GM12891 (cell line): ENCODE measurements at places on chromosomes 5 and 9.

DNA sequence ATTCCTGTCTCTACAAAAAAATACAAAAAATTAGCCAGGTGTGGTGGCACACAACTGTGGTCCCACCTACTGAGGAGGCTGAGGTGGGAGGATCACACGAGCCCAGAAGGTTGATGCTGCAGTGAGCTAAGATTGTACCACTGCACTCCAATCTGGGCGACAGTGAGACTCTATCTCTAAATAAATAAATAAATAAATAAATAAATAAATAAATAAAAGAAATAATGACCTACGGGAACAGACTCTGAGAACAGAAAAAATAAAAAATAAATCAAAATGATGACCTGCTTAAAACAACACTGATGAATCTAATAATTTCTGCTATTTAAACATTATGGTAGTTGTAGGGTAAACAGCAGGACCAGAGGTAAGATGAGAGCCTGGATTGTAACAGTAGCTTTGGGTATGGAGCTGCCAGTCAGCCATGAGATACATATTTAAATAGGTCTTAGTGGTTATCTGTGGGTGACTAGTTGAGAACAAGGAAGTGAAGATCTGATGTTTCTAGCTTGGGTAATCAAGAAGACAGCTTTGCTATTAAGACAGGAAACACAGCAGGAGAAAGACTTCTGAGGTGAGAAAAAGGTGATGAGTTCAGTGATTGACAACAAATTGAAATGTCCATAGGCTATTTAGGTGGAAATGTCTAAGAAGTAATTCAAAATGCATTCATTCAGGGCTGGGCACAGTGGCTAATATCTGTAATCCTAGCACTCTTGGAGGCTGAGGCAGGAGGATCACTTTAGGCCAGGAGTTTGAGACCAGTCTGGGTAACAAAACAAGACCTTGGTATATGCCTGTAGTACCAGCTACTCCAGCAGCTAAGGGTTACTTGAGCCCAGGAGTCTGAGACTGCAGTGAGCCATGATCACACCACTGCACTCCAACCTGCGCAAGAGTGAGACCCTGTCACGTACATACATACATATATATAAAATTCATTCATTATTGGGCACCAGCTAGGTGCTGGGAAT is 11.0 kb downstream of the RNF145 start:
- DNase-seq = peak; percentile 18

GRCh38 chr5:157677931-157678330 is 6.6 kb downstream of the C5orf52 start:
- no peak for DNase-seq

- no peak for DNase-seq
Observed at GRCh38 chr5:176606032-176606431, 3.9 kb downstream of the GPRIN1 start.

DNA sequence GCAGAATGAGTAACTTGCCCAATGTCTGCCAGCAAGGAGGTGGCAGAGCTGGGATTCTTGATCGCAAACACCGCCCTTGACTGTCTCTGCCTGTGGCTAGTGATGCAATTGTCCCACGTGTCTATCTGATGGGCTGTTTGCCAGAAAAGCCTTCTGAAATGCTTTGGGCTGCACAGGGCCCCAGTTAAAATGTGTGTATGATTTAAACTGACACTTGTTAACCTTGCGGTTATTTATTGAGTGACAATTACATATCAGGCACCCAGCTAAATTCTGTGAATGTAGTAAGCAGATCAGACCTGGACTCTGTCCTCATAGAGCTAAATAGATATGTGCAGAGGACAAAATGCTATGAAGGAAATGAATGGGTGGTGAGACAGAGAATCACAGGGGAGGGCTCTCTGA is 11.6 kb upstream of the IL12B start:
- no peak for DNase-seq

DNA sequence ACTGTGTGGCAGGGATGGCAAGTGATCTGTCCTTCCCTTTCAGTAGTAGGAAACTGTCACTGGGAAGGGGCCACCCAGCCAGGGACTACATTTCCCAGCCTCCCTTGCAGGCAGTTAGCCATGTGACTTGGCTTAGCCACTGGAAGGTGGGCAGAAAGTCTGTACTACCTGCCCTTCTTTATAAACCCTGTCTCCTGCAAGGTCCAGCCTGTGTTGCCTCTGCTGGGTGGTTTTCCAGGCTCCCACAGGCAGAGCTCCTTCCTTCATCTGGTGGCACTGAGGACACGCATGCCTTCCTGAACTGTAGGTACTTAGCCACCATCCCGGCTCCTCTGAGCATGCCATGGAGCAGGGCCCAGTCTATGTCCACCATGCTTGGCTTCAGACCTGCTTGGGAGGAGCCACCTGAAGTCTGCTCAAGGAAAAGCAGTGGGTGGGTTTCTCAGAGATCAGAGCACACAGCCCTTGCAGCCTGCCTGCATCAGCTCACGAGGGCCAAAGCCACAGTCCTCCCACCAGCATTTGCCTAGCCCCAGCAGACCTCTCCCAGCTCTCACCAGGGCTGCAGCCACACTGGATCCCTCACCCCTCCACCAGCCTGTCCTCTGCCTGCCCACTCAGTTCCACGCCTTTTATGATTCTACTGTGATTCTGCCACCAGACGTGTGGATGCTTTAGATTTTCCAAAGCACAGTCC is 16.7 kb upstream of the SLC25A51 start:
- peak; percentile 42 for DNase-seq

DNA sequence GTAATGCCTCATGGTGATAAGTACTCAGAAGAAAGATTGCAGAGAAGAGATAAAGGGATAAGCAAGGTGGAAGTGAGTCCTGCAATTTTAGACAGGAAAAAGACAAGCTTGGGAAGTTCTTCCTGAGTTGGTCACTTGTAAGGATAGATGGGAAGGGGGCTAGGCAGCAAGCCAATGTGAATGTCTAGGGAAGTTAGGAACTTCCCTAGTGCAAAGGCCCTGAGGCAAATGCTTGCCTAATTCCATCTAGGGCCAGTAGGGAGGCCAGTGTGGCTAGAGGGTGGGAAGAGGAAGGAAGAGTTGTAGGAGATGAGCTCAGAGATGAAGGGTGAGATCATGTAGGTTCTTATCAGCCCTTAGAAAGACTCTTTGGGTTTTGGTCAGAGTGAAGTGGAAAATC is 206.6 kb downstream of the MAT2B start:
- no peak for DNase-seq

DNA sequence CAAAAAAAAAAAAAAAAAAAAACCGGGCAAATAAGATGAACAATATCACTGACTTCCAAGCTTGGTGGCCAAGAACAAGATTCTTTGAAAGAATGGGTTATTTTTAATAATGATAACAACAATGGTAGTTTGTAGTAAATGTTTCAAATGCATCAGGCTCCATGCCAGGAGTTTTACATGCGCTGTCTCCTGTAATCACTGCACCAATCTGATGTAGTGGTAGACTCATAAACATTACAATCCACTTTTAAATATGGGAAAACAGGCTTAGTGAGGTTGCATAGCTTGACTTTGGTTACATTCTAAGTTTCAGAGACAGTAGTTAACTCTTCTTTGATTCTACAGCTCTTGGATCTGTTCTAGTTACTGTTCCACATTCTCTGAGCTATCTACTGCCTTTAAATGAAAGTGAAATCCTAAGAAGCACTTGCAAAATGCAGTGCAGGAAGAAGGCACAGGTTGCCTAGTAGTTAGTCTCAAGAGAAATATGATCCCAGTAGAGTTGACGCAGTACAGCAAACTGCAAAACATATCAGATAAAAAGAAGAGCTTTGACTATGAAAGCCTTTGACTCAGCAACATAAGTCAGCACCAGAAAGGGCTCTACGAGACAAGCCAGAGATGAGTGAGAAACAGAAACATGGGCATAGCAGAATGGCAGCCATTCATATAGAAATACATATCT is 62.1 kb downstream of the PDE4D start:
- DNase-seq = no peak

GRCh38 chr9:26413611-26414010 is 479.0 kb downstream of the CAAP1 start:
- no peak for DNase-seq

- DNase-seq = no peak
Observed at GRCh38 chr5:146878476-146879172, at the start of gene PPP2R2B. PPP2R2B (minus strand) TSS chr5:146878757.

DNA sequence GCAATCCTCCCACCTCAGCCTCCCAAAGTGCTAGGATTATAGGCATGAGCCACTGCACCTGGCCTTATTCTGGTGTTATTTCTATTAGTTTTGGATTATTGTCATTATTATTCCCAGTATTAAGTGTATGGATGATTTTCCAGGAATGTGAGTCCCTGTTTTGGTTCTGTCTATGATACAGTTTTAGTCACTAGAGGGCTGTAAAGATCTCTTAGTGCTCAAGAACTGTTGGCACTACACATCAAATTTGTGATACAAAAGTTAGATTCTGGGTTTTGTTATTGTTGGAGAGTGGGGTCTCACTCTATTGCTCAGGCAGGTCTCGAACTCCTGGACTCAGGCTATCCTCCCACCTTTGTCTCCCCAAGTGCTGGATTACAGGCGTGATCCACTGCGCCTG is 12.1 kb downstream of the CCL28 start:
- DNase-seq = no peak

DNA sequence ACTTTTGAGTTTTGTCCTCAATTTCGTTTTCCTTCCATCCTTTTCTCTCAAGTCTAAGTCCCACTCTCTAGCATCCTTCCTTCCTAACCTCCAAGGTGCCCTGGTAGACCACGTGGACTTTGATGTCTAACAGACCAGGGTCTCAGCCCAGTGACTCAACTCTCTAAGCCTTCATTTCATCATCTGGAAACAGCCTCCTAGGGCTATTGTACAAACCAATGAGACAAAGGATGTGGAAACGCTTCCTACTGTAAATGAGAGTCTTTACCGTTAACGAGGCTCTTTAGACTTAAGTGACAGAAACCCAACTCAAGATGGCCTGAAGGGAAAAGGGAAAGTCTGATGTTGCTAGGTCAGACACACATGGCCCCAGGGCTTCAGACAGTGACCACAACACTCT is 49.2 kb upstream of the CPLX2 start:
- no peak for DNase-seq

DNA sequence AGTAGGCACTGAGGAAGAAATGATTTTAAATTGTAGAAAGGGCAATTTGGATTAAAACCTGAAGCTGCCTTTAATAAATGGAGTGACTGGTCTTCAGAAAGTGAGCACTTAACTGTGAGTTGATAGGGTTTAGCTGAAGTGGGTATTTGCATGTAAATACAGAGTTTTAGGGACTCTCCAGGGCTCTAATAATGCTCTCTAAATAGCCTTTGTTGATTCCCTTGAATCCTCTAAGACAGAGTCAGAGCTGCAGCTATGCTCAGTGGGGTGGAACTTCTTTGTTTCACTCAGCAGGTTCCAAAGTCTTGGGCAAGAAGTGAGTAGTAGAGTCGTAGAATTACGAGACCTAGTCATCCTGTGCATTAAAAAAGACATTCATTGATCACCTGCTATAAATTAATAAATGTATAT is 21.4 kb downstream of the GLRA1 start:
- peak; percentile 24 for DNase-seq

DNA sequence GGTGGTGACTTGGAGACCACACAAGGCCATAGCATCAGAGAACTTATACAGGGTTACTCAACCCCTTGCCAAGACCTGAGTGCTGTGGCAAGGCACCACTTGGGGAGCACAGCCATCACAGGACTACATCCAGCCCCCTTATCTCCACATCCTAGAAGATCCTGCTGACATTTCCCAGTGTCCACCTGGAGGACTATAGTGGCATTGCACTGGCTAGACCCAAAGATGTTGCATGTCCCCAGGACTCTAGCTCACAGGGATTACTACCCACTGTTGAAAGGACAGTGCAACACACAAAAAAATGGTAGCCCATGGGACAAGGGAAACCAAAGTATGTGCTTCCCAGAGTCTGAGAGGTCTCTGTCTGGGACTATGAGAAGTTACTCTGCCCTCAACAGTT is 411.1 kb upstream of the NUDT12 start:
- DNase-seq = no peak

- no peak for DNase-seq
Observed at GRCh38 chr5:91464886-91465646, 81.9 kb upstream of the ARRDC3 start.

DNA sequence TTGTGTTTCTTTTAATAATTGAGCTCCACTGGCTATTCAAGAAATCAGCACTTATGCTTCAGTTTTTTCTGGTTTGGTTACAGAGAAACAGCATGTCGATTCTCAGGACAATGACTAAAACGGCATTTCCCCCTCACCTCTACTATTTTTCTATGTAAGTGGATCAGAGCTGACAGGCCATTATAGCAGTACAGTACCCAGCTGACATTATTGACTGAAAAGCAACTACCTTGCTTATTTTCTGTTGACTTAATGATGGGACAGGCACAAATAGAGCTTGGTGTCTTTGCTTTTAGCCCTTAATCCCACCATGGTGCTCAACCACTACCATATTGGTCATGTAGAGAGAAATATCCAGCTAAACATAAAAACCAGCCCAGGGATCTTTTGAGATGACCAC is 35.4 kb upstream of the CCNG1 start:
- DNase-seq = no peak

GRCh38 chr9:90915693-90916092 is 114.1 kb downstream of the SYK start:
- DNase-seq = no peak

- no peak for DNase-seq
Observed at GRCh38 chr5:30100148-30100713, 1093.3 kb upstream of the CDH6 start.

DNA sequence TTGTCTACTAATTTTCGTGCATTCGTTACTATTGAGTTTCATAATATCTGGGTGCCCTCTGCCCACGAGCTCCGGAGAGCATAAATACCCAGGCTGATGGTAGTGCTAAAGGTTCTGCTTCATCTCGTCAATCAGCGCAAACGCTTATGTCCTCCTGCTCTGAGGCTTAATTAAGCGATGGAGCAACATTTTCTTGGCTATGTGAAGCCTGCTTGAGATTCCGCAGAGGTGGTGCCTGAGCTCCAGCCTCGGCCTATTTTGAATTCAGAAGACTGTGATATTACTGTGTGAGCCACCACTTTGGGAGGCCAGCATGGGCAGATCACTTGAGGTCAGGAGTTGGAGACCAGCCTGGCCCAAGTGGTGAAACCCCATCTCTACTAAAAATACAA is 44.8 kb downstream of the ANXA2R start:
- no peak for DNase-seq

GRCh38 chr9:34341659-34342295 is 12.4 kb downstream of the NUDT2 start:
- DNase-seq = no peak

- no peak for DNase-seq
Observed at GRCh38 chr5:14258840-14259239, 115.7 kb downstream of the TRIO start.

DNA sequence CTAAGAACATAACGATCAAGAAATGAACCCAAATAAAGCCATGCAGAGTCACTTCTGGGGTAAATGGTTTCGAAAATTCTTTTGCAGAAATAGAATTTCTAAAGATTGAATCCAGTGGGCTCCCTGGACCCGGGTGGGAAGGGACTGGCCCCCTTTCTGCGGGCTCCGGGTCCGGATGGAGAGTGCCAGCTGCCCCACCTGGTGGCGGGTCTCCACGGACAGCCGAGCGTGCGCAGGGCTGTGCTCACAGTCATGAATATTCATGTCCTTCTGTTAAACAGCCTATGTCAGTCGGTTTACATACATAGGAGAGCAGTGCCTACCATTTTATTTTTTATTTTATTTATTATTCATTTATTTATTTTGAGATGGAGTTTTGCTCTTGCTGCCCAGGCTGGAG is 4.7 kb upstream of the PPP1R26 start:
- no peak for DNase-seq
